ENCODE measurements at places on chromosomes 6 and 20. TPM values are rescaled to one million over a fixed set of nuclear protein-coding genes. Genes with fewer than 3 reads are reported as not detected.

NUS1 gene
- 46.2 TPM for total RNA-seq

BTN3A1 gene
- total RNA-seq: 9.0 TPM

SYTL3 gene
- total RNA-seq: 55.3 TPM

SIRPA gene
- total RNA-seq: 15.3 TPM

SLC22A7 gene
- not detected for total RNA-seq

GTSF1L gene
- not detected for total RNA-seq

CALHM6 gene
- not detected for total RNA-seq

GNAS-AS1 gene
- not detected for total RNA-seq

PPP1R14C gene
- 7.8 TPM for total RNA-seq

CPNE5 gene
- total RNA-seq: not detected

OXT gene
- not detected for total RNA-seq

CYP21A2 gene
- total RNA-seq: 1.4 TPM

CDSN gene
- 0.12 TPM for total RNA-seq

RCAN2 gene
- total RNA-seq: 0.57 TPM

OR2J3 gene
- total RNA-seq: not detected

CCN5 gene
- 0.20 TPM for total RNA-seq

ULBP2 gene
- total RNA-seq: 10.2 TPM

BEND6 gene
- total RNA-seq: 4.0 TPM

VWA7 gene
- 14.6 TPM for total RNA-seq

C2 gene
- total RNA-seq: 3.1 TPM

AVP gene
- not detected for total RNA-seq

TMEM74B gene
- total RNA-seq: 25.7 TPM

NT5DC1 gene
- 63.7 TPM for total RNA-seq

BTBD3 gene
- 20.2 TPM for total RNA-seq

KHDC3L gene
- total RNA-seq: not detected

TXLNB gene
- 0.05 TPM for total RNA-seq

PRICKLE4 gene
- 2.9 TPM for total RNA-seq

CCR6 gene
- total RNA-seq: not detected

RAB32 gene
- total RNA-seq: not detected

COQ3 gene
- 19.0 TPM for total RNA-seq

COX4I2 gene
- not detected for total RNA-seq

KCNQ5 gene
- total RNA-seq: not detected

TGM2 gene
- total RNA-seq: 6.1 TPM

C6orf15 gene
- not detected for total RNA-seq

KIF13A gene
- total RNA-seq: 23.1 TPM

NELFE gene
- 68.3 TPM for total RNA-seq

Data from HCT116 (cell line).